ENCODE measurements at places on chromosomes 1 and 21.

- DNase-seq: no peak
Observed at GRCh38 chr1:179767996-179768395, 24.9 kb downstream of the FAM163A start.

DNA sequence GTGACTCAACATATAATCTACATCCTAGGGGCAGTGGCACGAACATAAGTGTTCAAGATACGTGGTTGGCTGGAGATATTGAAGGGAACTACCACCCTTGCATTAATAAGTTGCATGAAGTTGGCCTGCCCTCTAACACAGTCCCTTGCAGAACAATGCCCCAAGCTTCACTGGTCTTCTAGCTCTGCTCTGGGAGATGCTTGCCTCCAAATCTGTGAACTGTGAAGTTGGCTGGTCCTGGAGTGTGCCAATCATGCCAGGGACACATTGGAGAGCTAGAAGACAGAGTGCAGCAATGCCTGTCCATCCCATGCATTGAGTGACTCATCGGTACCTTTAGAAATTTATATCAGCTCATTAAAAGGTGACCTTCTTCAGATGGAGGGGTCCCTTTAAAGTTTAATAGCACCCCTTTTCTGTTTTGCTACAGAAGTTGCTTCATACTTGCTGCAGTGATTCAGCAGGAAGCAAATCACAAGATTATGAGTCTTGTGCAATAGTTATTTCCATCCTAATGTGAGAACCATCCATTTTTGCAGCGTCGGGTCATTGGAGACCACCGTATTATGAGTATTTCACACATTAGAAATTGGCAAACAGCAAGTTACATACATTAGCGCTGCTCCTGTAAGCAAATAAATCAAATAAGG lies 55.2 kb upstream of the KAZN start:
- DNase-seq: no peak

- no peak for DNase-seq
Observed at GRCh38 chr21:28186604-28187003, 806.1 kb downstream of the LTN1 start.

- DNase-seq: no peak
Observed at GRCh38 chr1:76595024-76595423, 272.3 kb upstream of the ST6GALNAC5 start.

DNA sequence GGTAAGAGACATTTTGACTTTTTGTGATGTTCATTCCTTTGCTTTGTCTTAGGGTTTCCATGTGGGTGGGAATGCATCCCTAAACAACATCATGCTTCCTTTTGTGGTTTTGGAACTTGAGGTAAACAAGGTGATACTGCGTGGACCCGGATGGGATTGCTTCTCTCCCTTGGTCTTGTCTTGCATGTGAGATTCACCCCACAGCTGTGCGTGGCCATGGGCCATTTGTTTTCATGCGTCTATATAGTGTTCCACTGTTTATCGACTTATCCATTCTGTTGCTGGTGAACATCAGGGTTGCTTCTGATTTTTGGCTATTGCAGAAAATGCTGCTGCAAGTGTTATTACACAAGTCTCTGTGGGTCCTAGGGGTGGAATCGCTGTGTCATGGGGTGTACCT lies 21.1 kb downstream of the CRYAA start:
- no peak for DNase-seq

DNA sequence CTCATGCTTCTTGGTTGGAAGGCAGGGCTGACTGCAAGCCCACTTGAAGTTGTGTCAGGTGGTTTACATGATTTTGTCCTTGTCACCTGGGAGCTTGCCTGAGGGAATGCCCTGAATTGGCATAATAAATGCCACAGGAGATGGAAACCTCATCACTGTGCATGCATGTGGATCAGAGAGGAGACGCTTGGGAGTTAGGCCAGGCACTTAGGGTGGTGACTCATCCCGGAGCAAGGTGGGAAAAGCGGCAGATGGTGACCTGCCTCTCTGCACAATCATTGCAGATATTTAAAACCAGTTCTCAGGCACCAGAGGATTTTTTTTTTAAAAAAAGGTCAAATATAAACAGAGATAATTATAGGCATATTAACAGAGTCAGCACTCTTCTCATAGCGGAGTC lies 202.2 kb upstream of the KIAA0040 start:
- DNase-seq: no peak

DNA sequence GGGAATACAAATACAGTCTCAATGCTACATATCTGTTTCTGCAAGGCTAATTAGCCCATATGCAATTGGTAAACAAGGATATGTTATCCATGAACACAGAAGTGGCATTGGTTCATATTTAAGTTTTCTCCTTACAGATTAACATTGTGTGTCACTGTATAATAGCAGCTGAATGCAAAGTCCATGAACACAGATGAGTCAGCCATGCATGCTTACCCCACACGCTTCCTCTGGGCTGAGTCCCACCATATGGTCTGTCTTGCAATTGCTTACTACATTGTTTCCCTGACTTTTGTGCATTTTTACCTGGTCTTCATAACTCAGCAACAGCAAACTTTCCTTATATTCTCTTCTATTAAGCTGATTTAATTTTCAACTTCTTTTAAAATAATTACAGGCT lies 41.5 kb upstream of the TSNAX start:
- no peak for DNase-seq

DNA sequence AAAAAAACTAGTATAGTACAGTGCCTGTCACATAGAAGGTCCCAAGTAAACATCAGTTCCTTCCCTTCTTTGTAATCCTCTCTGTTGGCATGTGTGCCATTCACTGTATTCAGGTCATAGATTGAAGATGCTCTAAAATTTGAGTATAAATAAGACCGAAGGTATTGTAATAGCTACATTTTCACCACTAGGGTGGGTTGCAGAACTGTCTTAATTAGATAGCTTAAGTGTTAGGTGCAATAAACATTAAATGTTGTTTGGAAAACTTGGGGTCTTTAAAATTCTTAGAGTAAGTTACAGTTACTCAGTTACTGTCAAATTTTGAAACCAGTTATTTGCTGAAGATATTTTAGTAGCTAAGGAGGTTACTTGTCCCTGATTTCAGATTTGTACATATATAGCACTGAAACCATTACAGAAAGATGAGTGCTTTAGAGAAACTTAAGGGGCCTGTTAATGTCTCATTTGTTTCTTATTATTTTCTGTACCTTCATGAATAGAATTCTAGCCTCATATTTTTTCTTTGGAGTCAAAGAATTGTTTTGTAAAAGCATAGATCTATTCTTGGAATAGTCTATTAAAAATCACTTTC lies 24.3 kb downstream of the PER3 start:
- DNase-seq: no peak

GRCh38 chr1:8687538-8687937 lies 129.9 kb downstream of the RERE start:
- DNase-seq: no peak

DNA sequence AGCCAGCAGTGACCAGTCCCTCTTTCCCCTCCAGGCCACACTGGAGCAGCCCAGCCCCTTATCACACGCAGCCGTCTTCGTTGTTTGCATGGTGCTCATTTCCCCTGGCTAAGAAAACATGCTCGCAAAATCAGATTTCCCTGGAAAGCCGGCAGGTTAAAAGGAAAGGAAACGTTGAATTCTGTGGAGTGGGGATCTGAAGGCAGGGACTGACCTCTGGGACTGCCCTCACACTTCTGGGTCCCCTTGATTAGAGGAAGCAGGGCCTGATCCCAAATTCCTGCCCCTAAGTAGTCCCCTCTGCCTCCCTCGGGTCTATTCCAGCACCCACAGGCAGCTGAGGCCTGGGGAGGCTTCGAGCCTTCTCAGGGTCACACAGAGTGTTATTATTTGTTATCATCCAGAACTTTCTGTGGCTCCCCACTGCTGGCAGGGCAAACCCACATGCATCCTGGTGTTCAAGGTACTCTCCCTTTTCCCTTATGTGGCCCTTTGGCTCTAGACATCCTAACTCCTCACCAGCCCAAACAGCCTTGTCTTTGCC lies 125.2 kb upstream of the ZBTB40 start:
- no peak for DNase-seq

DNA sequence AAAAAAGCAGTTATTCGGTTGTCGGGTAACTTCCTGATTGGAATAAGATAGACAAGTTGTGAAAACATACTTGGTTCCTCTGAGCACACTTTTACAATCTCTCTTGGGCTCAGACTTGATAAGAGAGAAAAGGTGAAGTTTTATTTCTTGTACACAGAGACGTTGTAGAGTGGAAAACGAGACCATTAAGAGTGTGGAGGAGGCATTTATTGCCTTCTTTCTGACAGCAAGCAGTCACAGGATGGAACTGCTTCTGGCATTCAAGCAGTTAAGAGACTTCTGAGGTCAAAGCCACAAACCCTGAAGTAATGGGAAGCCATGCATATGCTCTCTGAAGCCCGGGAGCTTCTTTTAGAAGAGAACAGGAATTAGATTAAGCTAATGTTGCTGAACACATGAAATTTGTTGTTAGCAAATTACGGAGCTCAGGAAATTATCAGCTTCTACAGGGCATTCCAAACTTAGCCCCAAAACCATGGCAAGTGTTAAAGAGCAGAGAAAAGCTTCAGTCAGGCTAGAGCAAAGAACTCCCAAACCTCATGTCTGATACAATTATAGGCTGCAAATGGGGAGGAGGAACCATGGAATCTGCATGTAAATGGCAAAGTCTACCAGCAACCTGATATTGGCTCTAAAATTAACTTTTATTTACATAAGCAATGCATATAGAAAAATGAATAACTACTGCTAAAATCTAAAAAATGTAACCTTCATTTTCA lies 26.0 kb downstream of the S1PR1 start:
- DNase-seq: no peak

DNA sequence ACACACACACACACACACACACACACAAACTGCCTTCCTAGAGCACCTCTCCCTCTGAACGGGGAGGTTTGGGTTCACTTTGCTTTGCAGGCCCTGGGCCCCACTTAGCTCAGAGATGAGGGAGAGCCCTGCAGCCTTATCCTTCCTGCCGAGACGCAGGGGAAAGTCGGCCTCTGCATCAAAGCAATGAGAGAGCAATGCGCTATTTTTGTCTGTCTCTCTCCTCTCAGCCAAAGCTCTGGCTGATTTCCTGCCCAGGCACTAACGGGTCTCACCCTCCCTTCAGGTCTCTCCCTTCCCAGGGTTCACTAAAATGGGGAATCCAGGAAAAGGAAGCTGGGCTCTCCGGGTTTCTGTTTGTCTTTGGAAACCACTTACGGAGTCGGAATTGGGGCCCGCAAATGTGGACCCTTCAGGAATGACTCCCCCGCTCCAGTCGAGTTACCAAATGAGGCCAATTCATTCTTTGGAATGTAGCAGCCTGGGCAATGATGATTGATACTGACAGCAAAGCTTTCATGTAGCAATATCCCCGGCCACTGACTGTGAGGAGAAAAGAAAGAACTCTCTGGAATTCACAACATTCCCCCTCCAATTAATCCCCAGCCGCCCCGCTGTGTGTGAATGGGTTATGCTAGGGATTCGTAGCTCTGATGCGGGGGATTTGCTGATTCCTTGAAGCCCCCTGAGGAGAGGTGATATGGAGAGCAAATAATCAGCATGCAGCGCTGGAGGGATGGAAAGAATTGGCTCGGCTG lies 61.5 kb upstream of the WLS start:
- no peak for DNase-seq

- peak; percentile 83 for DNase-seq
Observed at GRCh38 chr1:91021686-91022517, at the start of gene ZNF644. ZNF644 (minus strand) TSS chr1:91022035; CDS start chr1:90982353, 39,682 bp downstream.

GRCh38 chr1:118204648-118205047 lies 19.6 kb upstream of the SPAG17 start:
- DNase-seq: no peak

GRCh38 chr21:30349572-30349971 lies 1.2 kb upstream of the KRTAP23-1 start:
- DNase-seq: no peak

DNA sequence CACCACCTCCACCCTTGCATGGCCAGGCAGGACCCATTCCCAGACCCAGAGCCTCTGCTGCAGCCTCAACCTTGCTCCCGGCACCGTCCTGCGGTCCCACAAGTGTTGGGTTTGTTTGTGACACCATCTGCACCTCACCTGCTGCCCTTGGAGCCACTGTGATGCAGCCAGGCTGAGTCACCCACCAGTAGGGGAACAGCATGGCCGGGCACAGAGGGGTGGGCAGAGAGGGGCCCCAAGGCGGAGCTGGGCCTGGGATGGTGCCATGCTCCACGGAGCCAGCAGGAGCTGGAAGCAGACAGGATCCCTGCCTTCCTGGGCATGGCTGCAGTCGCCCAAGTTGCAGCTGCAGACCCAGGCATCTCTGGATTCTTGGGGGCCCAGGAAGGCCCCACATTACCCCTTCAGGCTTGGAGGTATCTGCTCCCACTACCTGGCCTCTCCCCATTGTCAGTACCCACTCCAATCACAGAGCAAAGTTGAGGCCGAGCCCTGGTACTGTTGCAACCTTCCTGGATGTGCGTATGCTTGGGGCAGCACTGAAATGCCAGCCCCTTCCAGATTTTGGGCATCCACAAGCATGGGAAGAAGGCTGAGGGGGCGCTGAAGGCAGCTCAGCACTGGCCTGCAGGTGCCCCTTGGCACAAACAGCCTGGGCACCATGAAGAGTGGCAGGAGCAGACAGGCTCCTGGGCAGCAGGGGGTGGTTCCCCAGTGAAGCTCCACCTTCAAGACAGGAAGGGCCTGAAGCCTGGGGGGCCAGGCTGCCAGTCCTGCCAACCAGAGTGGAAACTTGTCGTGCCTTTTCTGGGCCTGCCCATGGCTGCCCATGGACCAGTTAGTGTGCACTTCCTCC lies 172.8 kb downstream of the MATN1 start:
- DNase-seq: no peak

DNA sequence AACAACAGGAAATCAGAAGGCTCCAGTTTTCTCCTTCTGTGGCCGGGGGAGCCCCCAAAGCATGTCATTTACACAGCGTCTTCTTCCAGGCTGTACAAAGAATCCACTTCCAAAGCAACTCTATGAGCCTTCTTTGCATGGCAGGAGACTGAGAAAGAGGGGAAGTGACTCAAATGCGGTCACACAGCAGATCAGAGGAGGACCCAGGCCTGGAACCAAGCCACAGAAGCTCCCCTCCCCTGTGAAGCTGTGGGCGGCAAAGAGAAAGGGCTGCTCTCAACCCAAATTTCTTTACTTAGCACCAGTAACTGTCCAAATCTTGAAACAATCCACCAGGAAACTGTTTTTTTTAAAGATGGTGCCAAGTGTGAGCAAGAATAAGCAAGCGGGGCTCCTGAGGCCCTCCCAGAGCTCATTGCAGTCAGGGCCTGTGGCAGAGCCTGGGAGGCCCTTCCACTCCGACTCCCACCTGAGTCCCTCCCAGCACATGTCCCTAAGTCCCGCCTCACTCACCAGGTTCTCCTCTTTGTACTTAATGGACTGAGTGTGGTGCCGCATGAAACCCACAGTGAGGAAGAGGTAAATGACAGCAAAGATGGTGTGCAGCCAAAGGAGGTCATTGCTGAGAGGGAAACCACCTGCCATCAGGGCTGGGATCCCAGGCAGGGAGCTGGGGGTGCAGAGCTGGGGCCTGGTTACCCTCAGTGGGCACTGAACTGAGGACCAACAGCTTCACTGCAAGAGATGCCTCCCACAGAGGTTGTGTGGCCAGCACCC lies 15.9 kb downstream of the TMEM63A start:
- DNase-seq: peak; percentile 66

GRCh38 chr1:224615861-224616755 lies at the start of gene CNIH3:
CNIH3 (plus strand) TSS chr1:224616317; CDS start chr1:224617175, 858 bp downstream.
- peak; percentile 33 for DNase-seq

- DNase-seq: no peak
Observed at GRCh38 chr1:119308130-119308700, 60.4 kb upstream of the HAO2 start.

- DNase-seq: no peak
Observed at GRCh38 chr1:16441282-16441665, 750 bp downstream of the NECAP2 start.

Measured in activated CD4-positive, alpha-beta T cell treated with anti-CD3 and anti-CD28 coated beads, Interleukin-2, amount 50 U/mL, for 1 hour (primary cell).